ENCODE measurements at places on chromosomes 4 and X. TPM values are rescaled to one million over a fixed set of nuclear protein-coding genes. Genes with fewer than 3 reads are reported as not detected.

GRCh38 chr4:151569650-151570049 lies 160.7 kb downstream of the FHIP1A start:
- DNase-seq = no peak

Gene ADH1A
- total RNA-seq = not detected

DNA sequence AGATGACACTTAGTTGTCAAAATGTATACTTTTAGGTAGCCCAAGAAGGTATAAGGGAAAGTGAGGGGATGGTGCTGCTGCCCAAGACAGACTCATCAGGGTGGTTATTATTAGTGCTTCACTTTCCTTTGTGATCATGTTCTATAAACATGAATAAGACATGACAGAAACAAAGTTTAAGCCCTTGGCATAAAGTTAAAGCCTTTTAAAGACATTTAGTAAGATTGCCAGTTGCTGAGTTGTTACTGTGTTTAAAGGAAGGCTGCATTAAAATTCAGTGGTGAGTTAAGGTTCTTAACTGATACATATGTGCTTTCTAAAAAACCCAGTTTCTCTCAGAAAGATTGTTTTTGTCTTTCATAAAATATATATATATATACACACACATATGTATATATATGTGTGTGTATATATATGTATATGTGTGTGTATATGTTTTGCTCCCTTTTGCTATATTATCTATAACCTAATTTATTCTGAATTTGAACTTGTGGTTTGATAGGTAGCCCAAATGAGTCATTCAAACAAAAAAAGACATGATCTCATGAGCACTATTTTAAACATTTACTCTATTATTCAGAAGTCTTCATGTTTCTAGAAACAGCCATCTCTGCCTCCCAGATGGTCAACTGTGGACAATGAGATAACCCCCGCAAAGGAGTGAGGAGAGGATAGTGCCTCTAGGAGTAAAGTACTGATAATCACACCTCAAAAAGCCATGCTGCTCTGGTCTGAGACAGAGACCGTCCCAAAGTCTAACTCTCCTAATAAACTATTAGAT lies 98.1 kb upstream of the OTUD4 start:
- DNase-seq = no peak

DNA sequence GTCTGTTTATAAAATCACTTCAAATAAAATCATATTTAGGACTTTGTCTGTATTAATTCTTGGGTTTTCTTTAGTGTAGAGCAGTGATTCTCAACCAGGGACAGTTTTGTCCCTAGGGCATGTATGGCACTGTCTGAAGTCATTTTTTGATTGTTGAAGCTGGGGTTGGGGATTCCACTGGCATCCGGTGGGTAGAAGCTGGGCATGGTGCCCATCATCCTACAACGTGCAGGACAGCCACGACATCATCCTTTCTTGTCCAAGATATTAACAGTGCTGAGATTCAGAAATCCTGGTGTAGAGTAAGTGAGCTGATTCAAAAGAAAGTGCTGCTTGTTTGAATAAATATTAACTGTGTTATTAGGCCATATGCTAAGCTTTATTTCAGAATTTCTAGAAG lies 28.6 kb downstream of the DCLK2 start:
- no peak for DNase-seq

DNA sequence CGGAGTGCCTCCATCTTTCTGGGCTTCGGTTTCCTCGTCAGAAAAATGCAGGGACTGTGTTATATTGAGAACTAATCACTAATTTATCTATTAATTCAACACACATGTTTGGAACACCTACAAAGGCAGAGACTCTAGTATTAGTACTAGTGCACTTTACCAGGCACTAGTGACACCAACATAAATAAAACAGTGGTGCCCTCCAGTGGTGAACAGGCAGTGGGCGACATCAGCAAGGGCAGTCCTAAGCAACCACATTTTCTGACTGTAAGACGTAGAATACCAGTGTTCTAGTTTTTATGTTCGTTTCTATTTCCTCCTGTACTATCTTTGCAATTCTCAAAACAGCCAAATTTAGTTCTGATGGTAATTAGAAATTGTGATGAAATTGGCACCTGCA lies 69.1 kb upstream of the UCP1 start:
- peak; percentile 45 for DNase-seq

Gene DCAF8L2
- total RNA-seq = not detected

DNA sequence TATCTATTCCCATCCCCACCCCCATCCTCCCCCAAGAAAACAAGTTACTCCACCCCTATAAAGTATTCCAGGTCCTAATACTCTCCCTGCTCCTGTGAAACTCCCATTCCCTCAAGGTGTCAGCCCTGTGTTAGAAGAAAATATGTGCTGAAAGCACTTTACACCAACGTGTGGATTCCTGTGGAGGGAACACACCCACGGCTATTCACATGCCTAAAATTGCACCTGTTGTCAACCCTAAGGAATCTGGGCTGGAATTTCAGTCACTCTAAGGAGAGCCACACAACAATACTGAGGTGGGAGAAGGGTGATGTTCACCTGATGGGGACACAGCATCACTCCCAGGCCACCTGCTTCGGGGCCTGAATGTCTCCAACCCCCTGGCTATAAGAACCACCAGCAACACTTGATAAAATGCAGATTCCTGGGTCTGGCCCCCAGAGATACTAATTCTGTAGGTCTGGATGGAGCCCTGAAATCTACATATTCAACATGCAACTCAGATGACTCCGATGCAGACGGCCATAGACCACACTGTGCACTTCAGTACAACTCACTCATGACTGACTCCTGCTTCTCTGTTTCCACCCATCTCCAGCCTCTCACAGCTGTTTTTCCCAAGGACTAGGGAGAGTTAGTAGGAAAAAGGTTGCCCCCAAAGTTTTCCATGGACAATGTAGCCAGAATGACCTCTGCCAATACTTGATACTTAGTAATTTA lies 15.8 kb downstream of the SCD5 start:
- no peak for DNase-seq

DNA sequence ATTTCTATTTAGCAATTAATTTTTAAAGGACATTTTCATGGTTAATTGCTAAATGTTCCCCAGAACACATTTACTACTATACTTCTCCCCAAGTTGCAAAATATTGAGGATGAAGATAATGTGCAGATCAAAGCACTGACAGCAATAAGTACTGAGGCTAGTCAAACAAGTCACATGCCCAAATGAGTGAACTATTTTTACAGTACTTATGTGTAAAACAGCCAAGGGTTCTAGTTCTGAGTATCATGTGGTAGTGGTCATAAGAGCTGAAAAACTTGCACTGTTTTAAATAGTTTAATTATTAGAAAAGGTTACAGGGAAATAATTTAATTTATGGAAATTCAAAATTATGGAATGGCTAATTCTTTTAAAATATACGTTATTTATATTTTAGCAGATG lies 3.8 kb downstream of the GALNTL6 start:
- no peak for DNase-seq

Gene CSAG3
- total RNA-seq = 14.1 TPM

DNA sequence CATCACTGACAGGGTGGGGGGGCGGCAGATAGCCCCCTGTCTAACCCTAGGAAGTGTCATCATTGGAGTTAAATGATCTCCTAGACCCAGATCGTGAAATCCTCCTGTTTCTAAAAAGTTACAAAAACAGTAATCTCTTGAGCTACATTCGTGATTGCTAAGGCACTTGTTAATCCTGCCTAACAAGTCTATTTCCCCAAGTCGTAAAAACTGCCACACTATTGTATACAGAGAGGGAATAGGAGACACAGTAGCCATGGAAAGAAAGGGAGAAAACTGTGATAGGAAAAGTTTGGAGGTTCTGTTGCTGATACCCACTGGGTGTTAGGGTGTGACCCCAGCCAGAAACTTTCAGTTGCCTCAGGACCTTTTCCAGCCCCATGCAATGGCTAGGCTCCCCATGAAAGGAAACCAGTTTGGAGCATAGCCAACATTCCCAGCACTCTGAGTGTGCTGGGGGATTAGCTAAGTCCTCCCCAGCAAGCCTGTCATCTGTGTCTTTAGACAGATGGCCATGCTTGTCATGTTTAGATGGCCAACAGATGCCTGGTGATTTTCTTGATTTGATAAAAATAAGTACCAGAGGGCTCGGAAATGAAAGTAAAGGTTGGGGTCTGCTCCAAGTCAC lies 63.3 kb upstream of the ANXA10 start:
- DNase-seq = no peak

DNA sequence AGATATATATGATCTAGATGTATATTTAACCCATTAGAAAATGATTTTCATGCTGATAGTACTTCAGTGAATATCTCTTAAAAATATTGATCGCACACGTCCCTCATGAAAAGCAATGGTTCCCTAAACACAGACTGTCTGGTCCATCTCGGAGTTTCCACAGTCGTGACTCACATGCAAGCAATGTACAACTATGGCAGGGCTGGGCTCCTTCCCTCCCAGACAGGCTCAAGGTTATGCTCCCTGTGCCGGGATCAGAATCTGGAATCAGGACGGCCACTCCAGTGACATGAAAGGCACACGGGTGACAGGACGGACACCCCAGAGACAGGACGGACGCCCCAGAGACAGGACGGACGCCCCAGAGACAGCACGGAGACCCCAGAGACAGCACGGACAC lies 40.2 kb upstream of the PPP2R3B start:
- no peak for DNase-seq

GRCh38 chrX:119082278-119082677 lies 9.5 kb downstream of the CT47C1 start:
- no peak for DNase-seq

Gene POF1B
- total RNA-seq = 0.09 TPM

- DNase-seq = no peak
Measured at GRCh38 chr4:8200302-8200975, 1.3 kb downstream of the SH3TC1 start.

- DNase-seq = peak; percentile 76
Measured at GRCh38 chr4:385934-386707, 48.5 kb downstream of the ZNF141 start.
